ENCODE measurements at places on chromosomes 12 and 14.

- DNase-seq: no peak
These were observed 14.4 kb downstream of the FAM222A start for GRCh38 chr12:109727746-109728726.

DNA sequence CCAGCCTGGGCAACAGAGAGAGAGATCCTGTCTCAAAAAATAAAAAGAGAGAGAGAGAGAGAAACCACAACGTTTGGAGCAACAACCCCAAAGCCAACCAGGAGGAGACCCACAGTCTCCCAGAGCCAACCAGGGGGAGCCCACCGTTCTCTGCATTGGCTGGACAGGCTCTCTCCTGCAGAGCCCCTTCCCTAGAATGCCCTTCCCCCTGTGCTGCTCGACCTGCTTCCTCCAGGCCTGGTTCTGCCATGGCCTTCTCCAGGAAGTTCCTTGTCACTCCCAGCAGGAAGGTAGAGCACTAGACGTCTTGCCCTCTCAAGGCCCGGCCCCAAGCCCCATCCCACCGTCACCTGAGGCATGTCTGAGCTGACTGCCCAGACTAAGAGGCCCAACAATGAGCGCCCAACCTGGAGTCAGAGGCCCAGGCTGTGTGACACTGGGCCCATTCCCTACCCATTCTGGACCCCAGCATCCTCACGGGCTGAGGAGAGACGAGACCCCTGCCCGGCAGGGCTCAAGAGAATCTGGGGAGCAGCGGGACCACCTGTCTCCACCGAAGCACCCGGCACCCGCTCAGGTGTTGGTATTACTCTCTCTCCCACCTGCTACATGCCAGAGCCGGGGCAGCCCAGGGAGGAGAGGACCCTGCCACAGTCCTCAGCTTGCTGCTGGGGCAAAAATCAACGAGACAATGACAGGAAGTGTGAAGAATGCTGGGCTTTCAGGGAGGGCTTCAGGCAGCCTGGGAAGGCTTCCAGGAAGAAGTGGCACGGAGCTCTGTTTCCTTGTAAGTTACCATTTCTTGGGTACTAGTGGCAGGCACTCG, 61.2 kb downstream of the DIO3 start:
- no peak for DNase-seq

GRCh38 chr14:100449225-100449987, 126.3 kb downstream of the SLC25A47 start:
- no peak for DNase-seq

DNA sequence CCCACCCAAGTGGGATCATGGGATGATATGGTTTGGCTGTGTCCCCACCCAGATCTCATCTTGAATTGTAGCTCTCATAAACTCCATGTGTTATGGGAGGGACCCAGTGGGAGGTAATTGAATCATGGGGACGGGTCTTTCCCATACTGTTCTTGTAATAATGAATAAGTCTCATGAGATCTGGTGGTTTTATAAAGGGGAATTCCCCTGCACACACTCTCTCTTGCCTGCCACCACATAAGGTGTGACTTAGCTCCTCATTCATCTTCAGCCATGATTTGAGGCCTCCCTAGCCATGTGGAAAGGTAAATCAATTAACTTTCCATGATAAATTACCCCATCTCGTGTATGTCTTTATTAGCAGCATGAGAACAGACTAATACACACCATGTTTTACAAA, 109.2 kb downstream of the IGF1 start:
- no peak for DNase-seq

- DNase-seq: no peak
These were observed 394.6 kb downstream of the AEBP2 start for GRCh38 chr12:19833775-19834501.

DNA sequence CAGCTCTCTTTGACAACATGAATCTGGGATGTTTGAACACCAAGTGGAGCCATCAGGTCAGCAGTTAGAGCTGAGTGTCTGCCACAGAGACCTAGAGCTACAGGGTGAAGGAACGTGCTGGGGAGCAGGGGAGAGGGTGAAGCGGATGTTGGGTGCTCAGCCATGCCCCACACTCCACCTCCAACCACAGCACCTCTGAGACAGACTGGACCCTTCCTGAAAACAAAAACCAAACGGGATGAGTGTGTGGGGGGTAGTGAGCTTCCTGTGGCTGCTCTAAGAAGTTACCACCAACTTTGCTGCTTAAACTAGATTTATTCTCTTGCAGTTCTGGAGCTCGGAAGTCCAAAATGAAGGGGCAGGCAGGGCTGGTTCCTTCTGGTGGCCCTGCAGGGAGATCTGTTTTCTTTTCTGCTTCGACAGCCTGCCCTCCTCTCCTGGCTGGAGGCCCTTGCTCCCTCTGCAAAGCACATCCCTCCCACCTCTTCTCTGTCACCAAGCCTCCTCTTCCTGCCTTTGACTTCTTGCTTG, 5.6 kb upstream of the GOLGA3 start:
- DNase-seq: no peak

- DNase-seq: no peak
These were observed 54.5 kb upstream of the ALG10 start for GRCh38 chr12:33967760-33968159.

DNA sequence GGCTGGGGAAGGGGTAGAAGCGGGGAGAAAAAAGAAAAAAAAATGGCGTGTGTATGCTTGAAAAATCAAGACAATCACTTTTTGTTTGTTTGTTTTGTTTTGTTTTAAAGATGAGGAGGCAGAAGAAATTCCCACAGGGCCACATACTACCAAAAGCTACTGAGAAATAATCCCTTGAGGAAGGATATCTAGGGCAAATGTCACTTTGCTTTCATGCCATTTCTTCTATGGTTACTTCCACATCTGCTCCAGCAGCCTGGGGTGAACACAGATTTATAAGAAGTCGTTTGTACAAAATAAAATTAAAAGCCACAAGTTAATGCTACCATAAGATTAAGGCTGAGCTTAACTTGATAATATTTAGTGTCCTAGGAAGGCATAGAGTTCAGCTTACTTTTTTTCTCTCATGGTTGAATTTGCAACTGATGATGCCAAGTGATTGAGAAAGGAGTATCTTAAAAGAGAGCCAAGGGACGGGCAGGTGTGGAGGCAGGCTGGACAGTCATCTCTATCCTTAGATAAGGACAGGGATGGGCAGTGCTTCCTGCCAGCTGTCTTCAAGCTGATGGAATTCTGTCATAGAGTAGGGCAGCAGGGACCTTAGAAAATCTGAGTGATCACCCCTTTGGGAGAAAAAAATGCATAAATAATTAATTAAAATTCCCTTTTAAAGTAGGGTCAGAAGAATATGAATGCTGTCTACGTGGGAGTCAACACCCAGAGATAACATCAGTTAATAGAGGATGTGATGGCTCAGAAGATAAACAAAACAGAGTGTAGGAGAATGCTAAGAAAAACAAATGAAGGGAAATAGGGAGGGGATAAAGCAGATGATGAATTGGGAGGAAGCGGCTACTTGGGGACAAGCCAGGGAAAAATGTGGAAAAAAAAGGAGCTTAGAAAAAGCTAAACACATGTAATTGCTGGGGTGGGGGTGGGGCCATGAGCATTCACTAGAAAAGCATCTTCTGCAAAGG, 57.1 kb downstream of the DYRK2 start:
- DNase-seq: no peak

GRCh38 chr14:33686856-33687255, 264.0 kb downstream of the EGLN3 start:
- no peak for DNase-seq

DNA sequence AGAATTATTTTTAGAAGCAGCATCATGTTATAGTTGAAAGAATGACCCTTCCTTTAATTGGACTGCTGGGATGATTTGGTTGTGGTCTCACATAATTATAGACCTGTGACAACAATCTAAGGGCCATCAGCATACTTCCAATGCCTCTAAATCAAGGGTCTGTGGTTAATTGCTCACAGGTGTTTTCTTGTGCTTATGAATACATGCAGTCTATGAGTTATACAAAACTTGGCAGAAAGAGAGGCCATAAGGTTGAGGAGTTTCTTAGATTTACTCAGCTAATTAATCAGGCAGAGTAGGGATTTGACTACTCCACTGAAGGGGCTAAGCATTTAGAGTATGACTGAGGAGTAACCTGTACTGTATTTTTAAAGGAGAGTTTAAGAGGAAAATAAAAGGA, 37.0 kb upstream of the FRMD6 start:
- DNase-seq: no peak

DNA sequence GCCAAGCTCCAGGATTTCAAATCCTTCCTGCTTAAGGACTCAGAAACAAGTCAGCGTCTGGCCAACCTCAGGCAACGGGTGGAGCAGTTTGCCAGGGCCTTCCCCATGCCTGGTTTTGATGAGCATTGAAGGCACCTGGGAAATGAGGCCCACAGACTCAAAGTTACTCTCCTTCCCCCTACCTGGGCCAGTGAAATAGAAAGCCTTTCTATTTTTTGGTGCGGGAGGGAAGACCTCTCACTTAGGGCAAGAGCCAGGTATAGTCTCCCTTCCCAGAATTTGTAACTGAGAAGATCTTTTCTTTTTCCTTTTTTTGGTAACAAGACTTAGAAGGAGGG, 4.7 kb downstream of the SHMT2 start:
- DNase-seq: no peak

GRCh38 chr14:23562822-23563472, 4.6 kb downstream of the AP1G2 start:
- DNase-seq: peak; percentile 50

- DNase-seq: peak; percentile 31
These were observed 506 bp upstream of the NAP1L1 start for GRCh38 chr12:76084863-76085519.

GRCh38 chr14:99430491-99430890, 50.2 kb downstream of the SETD3 start:
- DNase-seq: no peak

DNA sequence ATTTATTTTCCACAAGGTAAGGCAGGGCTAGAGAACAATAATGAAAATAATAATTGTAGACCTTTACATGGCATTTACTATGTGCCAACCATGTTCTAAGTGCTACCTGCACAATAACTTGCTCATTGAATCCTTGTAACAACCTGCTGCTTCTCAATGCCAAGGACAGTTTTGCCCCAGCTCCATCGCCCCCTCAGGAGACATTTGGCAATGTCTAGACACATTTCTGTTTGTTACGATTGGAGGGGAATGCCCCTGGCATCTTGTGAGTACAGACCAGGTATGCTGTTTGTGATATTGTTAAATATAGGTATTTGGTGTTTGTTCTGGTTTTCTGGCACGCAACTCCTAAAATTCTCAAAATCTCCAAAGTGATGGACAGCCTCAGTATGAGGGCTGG, 8.1 kb upstream of the ATXN2 start:
- no peak for DNase-seq

- DNase-seq: no peak
These were observed 18.6 kb downstream of the LGMN start for GRCh38 chr14:92729634-92730358.

GRCh38 chr12:124778411-124778810, 85.3 kb downstream of the SCARB1 start:
- no peak for DNase-seq

- DNase-seq: no peak
These were observed 256.2 kb downstream of the PAWR start for GRCh38 chr12:79434561-79434960.

DNA sequence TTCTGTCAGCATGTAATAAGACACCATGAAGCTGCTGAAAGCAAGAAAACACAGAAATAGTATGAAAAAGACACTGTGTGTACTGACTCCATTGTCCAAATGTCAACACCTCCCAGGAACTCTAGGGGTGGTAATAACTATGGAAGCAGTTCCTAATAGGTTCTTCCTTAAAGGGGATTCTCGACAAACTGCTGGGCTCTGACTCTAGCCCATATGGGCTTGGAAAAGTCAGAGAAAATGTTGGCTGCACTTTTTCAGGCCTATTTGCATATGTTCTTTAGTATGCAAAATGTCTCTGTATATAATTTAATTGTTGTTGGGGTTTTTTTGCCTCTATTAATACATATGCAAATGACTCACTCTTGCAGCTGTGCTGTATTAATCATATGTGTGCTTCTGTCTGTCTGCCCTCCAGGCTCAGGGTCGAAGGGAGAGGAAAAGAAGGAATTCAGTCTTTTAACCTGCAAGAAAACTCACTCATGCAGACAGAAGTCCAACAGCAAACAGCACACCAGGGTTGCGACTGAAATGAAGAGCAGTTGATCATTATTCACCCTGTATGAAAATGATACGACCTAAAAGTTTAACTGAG, 317.6 kb downstream of the SOX5 start:
- DNase-seq: no peak

DNA sequence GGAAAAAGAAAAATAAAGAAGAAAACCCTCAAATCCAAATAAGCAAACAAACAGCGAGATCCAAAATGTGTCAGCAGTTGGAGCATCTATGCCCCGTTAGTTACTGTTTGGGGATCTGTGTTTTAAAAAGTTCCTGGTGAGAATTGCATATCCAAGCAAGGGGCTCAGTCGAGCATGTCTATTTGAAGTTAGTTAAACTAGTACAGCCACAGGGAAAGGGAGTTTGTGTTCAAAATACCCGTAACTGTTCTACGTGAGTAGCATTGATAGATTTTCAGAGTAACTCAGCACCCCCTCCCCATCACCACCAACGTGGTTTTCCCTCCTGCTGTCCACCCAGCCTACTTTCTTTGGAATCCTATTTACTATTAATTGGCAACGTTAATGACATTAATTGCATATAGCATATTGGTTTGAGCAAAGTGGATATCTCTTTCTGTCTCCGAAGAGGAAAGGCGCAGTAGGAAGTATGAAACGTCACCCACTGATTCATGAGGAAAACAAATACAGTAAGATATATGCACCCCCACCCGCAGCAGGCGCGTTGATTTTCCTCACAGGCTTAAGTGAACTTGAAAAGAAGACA, 1.5 kb downstream of the NPAS3 start:
- DNase-seq: no peak

DNA sequence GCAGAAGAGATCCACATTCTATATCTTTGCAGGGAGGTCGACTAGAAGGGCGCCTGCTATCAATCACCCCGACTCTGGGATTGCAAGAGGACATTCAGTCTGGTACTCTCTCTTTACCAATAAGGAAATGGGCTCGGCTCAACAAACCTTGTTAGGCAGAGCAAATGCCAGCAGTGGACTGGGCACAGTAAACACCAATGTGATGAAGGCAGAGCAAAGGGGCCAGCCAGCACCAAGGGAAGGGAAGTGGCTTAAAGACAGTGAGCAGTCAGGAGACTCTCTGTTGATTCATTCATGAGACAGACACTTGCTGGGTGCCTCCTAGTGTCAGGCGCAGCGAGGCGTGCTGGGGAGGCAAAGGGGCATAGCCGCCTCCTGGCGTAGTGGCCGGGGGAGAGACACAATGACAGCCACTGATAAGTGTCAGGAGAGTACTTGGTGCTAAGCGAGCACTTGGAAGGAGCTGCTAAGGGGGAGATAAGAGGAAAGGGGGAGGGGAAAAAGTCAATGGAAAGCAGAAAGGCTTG, 34.1 kb downstream of the TMCC3 start:
- DNase-seq: no peak

GRCh38 chr14:26056036-26056616, 541.7 kb downstream of the NOVA1 start:
- DNase-seq: no peak

- DNase-seq: no peak
These were observed 18.3 kb downstream of the SLC25A47 start for GRCh38 chr14:100341301-100342031.
